Activated T-cell treated with anti-CD3 and anti-CD28 coated beads, Interleukin-2, amount 50 U/mL, for 1 hour (primary cell): ENCODE measurements at places on chromosomes 2 and 18.

DNA sequence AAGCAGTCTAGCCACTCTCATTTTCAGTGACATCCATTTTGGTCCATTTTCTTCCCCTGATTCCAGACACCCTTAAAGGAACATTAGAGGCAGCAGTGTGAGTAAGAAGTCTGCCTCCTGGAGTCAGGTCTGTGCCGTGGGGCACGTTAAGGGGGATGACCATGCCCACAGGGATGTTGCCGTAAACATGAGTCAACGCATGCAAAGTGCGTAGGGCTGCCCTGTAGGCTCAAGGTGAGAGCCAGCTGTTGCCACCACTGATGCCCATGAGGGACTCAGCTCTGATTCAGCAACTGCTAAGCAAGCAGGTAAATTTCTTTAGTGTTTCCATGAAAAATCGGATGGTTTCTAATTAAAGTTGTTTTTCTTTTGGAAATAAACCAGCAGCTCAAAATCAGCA is 61.4 kb upstream of the TFCP2L1 start:
- no peak for DNase-seq

DNA sequence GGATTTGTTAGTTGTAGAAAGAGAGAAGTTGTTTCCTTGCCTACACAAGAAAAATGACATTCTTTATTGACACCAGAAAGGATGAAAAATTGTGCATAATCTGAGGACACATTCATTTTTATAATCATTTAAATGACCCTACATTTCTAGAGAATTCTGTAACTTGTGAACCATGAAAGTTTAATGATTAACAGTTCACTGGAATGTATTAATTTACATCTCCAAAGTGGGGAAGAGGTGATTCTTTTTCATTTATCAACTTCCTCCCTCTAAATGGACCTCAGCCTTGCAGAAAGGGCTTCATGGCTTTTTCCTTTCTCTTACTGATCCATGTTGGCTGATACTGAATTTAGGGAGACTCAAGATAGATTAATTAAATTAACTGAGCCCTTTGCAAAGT is 565.2 kb upstream of the LINC00305 start:
- no peak for DNase-seq

- DNase-seq, result no peak
Measured at GRCh38 chr2:144529841-144530240, 9.9 kb upstream of the ZEB2 start.

- no peak for DNase-seq
Measured at GRCh38 chr2:226742347-226742746, 57.3 kb downstream of the IRS1 start.

DNA sequence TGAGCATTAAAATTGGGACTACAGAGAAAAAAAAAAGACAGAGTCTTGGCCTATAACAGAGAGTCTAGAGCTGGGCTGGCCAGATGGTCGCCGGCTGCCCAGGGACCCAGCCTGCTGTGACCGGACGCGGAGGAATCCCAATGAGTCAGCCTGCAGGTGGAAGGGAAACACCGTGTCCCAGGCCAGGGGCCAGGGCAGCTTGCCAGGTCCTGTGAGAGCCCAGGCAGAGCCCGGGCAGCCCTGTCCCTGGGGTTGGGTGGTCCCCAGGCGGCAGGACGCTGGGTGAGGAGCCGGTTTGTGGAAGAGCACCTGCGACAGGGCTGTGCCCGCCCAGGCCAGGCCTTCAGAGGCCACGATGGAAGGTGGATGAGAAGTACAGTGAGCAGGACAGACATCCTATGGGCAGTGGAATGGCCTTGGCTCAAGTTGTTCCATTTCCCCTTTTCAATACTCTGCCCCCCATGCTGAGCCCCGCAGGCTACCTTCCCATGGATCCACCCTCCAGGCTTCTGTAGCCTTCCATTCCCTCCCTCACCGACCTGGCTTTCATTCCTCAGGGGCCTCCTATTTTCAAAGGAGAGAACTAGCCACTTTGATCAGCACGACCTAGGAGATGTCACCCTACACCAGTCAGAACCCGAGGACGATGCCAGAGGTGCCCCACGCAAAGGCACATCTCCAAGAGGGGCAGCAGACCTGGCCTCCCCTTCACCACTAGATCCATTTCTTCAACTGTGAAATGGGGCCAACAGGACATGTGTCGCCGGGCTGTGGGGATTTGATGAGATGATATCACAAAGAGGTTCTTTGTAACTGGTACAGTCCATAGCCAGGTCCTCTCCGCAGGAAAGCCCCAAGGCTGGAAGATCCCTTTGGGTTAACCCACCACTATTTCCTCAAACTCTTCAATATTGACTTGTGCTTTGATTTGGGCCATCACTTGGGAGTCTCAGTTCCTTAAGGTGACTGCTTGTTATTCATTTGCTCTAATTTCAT is 87.5 kb downstream of the POLR1A start:
- no peak for DNase-seq

DNA sequence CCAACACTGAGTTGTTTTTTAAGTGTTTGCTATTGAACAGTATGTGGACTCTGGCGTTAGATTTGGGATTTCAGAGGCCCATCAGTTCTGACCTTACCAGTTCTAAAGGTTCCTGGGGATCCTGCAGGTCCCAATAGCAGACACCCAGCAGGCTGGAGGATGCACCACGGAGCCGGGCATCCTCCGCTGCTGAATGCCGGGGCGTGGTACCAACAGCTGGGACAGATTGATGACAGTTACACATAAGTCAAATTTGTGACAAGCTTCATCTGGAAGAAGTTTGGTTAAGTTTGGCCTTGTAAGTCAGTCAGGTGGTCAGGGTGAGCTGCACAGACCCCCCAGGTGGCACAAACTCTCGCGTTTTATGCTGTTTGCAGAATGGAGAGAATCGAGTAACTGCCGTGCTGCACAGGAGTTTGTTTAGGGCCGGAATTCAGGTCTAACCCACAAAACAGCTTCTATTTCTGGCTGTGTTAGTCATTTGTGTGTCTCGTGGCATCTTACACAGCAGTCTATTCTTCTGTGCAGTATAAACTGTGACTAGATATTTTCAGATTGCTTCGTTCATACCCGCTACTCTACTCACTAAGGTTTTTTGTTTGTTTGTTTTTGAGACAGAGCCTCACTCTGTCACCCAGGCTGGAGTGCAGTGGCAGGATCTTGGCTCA is 19.2 kb downstream of the CTDP1 start:
- no peak for DNase-seq

DNA sequence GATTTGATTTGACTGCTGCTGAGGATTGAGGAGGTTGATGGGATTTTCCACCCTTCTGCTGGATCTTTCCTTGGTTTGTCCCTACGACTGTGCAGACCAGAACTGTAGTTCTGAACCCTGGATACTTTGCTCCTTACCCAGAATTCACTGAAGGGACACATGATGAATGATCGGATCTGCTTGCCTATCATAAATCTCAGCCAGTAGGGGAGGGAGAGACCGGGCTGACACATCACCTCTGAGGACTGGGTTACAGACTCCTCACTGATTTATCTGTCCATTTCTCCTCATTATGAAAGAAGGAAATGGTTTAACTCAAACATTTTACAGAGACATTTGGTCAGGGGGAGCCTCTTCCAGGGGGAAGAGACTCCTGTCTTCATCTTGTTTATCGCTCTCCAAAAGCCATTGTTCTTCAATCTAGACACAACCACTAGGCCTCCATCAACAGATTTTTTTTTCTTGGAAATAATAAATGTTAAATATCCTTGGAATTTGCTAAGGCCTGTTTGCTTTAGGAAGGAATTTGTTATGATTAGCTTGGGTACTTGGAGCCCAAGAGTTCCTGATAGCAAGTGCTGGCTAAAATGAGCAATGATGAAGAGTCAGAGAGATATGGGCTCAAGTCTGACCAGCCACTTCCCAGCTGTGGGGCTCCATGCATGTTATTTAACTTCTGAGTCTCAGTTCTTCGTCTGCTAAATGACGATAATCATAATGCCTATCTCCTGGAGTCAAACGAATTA is 925.5 kb downstream of the SLC4A3 start:
- no peak for DNase-seq

GRCh38 chr18:63783394-63783793 is 8.2 kb downstream of the SERPINB7 start:
- no peak for DNase-seq
